CD8-positive, alpha-beta memory T cell (primary cell): ENCODE measurements at places on chromosomes 5 and 9. TPM values are rescaled to one million over a fixed set of nuclear protein-coding genes. Genes with fewer than 3 reads are reported as not detected.

DNA sequence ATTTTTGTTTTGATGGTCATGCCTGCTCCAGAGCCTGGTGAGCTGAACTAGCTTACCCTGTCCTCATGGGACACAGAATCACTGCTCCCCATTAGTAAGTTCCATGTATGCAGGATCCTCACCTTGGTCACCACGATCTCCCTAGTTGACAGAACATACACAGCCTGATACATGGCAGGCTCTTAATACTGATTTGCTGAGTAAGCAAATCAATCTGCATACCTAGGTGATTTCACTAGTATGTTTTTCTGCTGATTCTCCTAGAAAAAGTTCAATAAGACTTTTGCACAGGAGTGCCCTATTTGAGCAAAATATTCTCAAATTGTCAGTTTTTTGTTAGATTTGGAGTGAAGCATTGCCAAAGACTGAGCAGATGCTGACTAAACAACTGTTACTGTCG lies 113.7 kb downstream of the ACER2 start:
- H3K27ac ChIP-seq = no peak overlapping the region
- H3K4me3 ChIP-seq = no peak overlapping the region
- no peaks in the 10 kb centered on the region for H3K4me1 ChIP-seq

- no peaks in the 10 kb centered on the region for H3K27me3 ChIP-seq
- no peak overlapping the region for H3K4me3 ChIP-seq
- H3K36me3 ChIP-seq = no peaks in the 10 kb centered on the region
- peaks cover 5% of the 10 kb centered on the region for H3K4me1 ChIP-seq
- DNase-seq = no peak
- no peak overlapping the region for H3K27ac ChIP-seq
These were observed 46.4 kb downstream of the SARDH start for GRCh38 chr9:133691626-133692363.

DNA sequence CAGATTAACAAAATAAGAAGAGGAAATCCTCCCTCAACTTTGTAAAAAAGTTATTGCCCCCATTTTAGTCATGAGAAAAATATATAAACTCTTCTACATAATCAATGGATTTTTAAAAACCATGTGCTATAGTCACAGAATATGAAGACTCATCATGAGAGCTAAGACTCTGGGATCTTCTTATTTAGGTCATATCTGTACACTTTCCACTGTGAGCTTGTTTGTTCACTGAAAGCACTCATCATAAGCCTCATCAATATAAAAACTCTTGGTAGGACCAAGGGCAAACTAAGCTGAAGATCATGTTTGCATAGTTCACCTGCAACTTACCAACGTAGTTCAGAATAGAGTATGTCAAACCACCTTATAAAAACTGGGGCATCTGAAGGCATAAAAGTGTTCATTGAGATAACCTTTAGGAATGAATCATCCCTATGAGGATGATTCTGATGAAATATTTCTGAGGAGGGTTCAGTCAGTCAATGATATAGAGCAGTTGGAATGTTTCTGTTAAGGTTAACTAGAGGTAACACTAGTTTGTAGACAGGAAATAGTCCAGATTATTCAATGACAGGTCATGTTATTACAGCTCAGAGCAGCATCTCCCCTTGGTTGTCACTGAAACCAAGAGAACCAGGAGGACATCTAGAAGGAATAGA lies 289.9 kb upstream of the SMC2 start:
- no peaks in the 10 kb centered on the region for H3K4me1 ChIP-seq
- H3K36me3 ChIP-seq = no peaks in the 10 kb centered on the region
- H3K27me3 ChIP-seq = no peaks in the 10 kb centered on the region
- no peak for DNase-seq
- H3K4me3 ChIP-seq = no peak overlapping the region

DNA sequence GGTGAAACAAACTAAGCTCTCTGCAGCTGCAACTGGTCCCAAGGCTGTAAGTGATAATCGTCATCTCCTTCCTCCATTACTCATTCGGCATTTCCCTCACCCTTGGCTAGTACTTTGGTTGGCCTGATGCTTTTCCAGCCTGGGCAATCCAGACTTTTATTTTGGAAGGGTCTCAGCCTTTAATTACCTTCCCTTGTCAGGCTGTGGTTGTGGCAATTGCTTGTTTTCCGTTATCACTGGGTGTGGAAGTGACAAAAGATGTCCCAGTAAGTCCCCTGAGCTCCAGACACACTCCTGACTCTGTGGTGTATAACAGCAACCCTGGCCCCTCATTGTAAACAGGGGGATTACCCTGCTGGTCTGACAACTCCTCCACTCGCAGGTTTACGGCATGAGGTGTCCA lies 6.3 kb upstream of the FAF2 start:
- DNase-seq = no peak
- no peak overlapping the region for H3K27ac ChIP-seq
- H3K4me3 ChIP-seq = no peak overlapping the region
- no peaks in the 10 kb centered on the region for H3K36me3 ChIP-seq
- no peaks in the 10 kb centered on the region for H3K27me3 ChIP-seq
- H3K4me1 ChIP-seq = peaks cover 6% of the 10 kb centered on the region

- no peaks in the 10 kb centered on the region for H3K36me3 ChIP-seq
- H3K4me3 ChIP-seq = no peak overlapping the region
- no peak for DNase-seq
- no peak overlapping the region for H3K27ac ChIP-seq
- no peaks in the 10 kb centered on the region for H3K4me1 ChIP-seq
- no peaks in the 10 kb centered on the region for H3K27me3 ChIP-seq
These were observed 420.5 kb upstream of the CD180 start for GRCh38 chr5:67617051-67617450.

- H3K4me1 ChIP-seq = no peaks in the 10 kb centered on the region
- H3K27me3 ChIP-seq = no peaks in the 10 kb centered on the region
- no peak overlapping the region for H3K4me3 ChIP-seq
- no peak overlapping the region for H3K27ac ChIP-seq
- no peak for DNase-seq
These were observed 274.6 kb downstream of the ANXA1 start for GRCh38 chr9:73426269-73426668.

- H3K4me3 ChIP-seq = no peak overlapping the region
- no peaks in the 10 kb centered on the region for H3K27me3 ChIP-seq
- peaks cover 22% of the 10 kb centered on the region for H3K4me1 ChIP-seq
These were observed 182.2 kb downstream of the MAPKAP1 start for GRCh38 chr9:125524583-125525355.

Gene HACD4
- 4.4 TPM for total RNA-seq

Gene PCDHGA7
- total RNA-seq = not detected
